Left lobe of liver (tissue), 2 donors: ENCODE measurements at places on chromosomes 1 and 21. TPM values are rescaled to one million over a fixed set of nuclear protein-coding genes. Genes with fewer than 3 reads are reported as not detected.
A peak's percentile ranks its signal among the peaks of the same experiment; 100 is the strongest.

GRCh38 chr1:159845751-159846629 lies 16.5 kb downstream of the VSIG8 start:
- DNase-seq: no peak

- DNase-seq: no peak
Observed at GRCh38 chr1:183226963-183227362, 40.9 kb downstream of the LAMC2 start.

- no peak for DNase-seq
Observed at GRCh38 chr1:84700070-84700469, 9.8 kb upstream of the SSX2IP start.

DNA sequence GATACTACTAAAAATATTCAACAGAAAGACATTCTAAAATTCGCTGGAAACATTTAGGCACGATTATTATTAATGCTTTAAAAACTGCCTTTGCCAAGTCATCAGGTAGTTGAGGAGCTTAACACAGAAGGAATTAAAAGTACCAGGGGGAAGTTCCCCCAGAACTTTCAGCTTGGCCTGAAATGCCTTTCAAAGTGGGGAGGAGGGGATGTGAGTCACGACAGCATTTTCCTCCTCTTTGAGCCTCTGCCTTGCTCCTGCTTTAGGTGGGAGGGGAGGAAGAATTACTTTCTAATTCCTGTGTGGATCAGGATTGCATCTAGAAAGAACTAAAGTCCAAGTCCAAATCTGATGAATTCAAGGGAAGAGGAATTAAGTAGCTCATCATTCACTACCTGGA lies 183.7 kb downstream of the CLIC6 start:
- no peak for DNase-seq

- DNase-seq: no peak
Observed at GRCh38 chr1:16374266-16374665, 7.2 kb downstream of the SZRD1 start.

DNA sequence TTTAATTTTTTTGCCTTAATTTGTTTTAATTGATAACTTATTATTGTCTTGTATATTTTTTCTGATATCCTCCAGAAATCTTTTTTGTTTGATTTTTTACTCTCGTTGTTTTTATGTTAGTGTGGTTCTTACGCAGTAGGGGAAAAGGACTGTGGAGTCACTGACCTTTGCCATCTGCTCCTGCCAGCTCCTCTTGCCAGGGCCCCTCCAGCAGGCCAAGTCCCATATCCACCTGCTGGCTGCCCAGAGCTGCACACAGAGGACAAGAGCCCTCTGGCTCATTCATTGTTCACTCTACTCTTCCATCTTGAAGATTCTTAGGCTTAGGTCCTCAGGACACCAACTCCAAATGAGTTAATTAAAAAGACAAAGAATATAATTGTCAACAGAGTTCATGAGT lies 316.4 kb upstream of the DUSP10 start:
- peak; percentile 88 for DNase-seq

- DNase-seq: no peak
Observed at GRCh38 chr1:67464746-67465145, 34.5 kb upstream of the SERBP1 start.

GRCh38 chr1:192668409-192668983 lies 32.5 kb downstream of the RGS13 start:
- DNase-seq: no peak

DNA sequence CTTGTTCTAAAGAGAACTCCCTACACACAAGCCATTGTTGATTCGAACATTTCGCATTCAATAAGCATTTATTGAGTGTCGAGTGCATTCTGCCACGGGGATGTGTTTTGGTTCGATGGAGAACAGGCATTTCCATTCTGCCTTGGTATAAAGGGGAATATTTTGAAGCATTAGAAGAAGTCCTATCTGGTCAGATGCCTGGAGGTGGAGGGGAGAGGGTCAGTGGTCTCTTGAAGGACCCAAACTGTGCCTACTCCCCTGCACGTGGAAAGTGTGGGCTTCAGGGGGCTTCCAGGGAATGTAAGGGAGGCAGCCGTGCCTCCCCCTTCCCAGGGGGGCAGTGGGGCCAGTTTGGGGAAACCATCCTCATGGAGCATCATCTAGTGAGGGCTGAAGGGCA lies 8.3 kb downstream of the AJAP1 start:
- no peak for DNase-seq

DNA sequence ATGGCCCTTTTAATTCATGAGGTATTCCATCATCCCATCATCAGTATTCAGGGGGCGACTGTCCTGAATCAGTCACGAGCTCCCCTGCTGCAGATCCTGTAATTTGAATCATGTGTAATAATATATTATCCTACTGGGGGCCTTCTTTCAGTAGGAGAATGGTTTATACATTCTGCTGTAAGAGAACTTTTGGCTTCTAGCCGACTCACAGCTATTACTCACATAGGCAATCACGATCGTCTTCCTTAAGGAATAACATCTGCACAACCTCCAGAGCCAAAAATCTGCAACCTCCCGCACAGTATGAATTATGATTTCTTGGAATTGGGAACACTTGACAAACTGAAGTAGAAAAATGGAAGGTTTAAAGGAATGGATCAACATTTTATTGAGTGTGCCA lies 343.0 kb downstream of the USP25 start:
- DNase-seq: no peak

- DNase-seq: no peak
Observed at GRCh38 chr1:16458831-16459230, 18.3 kb downstream of the NECAP2 start.

DNA sequence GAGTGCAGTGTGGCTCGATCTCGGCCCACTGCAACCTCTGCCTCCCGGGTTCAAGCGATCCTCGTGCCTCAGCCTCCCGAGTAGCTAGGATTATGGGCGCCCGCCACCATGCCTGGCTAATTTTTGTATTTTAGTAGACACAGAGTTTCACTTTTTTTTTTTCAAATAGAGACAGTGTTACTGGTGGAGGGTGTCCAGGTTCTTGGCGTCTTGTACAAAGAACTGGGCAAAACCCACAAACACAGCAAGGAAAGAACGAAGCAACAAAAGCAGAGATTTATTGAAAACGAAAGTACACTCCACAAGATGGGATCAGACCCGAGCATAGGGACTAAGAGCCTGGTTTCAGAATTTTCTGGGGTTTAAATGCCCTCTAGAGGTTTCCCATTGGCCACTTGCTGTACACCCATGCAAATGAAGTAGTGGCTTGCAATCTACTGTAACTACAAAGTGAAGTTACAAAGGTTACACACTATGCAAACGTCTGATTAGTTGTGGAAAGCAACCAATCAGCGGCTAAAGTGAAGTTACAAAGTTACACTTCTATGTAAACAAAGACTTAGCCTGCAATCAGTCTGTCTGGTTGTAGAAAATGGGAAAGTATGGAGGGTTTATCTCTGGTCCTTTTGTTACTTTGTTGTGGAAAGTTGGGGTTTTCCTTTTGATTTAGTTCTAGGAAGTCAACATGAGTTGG lies 199.1 kb downstream of the DYRK1A start:
- peak; percentile 66 for DNase-seq

DNA sequence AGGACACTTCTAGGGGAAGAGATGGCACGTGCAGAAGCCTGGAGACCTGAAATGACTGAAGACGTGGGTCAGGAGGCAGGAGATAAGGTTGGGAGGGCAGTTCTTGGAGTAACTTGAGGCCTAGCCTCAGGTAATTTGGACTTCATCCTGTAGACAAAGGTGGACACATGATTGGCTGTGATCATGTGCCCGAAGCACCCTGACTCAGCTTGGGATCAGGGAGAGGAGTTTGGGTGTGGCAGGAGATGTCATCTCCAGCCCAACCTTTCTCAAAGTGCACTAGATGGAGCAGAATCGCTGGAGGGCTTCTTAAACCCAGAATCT lies 1.5 kb downstream of the SLC66A1 start:
- no peak for DNase-seq

- no peak for DNase-seq
Observed at GRCh38 chr1:54069791-54070170, 16.4 kb downstream of the TCEANC2 start.

DNA sequence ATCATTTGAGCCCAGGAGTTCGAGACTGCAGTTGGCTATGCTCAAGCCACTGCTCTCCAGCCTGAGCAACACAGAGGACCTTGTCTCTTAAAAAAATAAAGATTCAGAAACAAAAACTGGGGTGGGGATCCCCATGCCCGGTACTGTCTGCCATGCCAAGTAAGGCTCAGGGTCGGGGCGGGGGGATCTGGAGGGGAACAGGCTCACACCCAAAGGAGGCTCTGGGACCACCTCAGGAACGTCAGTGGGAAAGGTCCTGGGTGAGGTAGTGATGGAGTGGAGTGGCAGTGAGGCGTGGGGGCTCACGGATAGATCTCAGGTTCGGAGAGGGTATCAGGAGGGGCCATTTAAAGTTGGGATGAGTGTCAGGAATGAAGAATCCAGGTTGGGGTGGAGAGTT lies 765 bp upstream of the S100A4 start:
- DNase-seq: no peak

DNA sequence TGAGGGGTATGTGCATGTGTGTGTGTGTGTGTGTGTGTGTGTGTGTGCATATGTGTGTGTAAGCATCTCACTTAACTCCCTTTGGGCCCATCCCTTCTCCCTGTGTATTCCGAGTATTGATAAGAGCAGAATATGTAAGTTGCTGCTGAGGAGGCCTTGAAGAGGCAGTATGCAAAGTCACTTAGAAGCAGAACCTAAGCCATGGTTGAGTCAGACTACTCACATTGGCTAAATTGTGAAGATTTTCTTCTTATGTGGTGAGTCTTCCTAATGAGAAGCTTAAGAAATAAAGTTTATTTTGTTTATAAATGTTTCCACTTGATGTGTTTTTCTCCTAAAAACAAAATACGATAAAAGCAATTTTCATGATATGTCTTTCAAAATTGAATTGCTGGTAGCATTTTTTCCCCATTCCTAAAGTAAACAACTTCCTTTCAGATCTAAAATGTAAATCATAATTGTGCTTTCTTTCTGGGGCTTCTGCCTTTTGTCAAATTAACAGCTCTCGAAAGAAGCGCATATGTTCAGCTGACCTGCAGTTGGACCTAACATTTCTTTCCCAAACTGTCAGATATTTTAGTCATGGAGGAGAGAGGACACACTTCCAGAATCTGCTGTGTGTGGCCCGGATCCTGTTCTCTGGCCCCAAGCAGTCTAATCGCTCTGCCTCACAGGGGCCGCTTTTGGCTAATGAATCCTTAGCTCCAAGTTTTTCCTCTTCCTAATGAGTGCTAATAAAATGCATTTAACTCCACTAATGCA lies 284.0 kb downstream of the DUSP10 start:
- DNase-seq: no peak

DNA sequence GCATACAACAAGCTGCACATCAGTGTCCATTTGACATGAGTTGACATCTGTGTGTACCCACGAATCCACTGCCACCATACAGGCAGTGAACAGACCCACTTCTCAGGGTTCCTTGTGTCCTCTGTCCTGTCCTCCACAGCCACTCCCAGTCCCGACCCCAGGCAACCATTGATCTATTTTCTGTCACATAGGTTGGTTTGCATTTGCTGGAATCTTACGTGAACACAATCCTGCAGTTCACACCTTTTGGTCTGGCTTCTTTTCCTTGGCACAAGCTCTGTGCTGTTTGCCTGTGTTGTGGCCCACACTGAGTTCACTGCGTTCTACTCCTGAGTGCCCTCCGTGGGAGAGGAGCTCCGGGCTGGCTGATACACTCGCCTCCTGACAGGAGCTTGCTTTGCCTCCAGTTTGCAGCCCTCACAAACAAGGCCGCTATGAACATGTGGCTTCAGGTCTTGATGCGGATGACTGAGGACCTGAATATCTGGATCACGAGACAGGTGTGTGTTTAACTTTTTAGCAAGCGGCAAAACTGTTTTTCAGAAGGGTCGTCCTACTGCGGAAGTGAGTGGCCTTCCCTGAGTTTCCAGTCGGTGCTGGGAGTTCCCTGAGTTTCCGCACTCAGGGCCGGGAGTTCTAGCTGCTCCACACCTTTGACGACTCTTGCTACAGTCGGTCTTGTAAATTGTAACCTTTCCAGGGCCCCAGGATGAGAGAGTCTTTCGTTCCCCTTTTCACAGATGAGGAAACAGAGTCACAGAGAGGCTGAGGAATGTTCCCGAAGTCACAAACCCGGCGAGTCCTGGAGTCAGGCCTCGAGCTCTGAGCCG lies 13.0 kb upstream of the COL18A1 start:
- no peak for DNase-seq

GRCh38 chr1:155981266-155982088 lies 3.1 kb upstream of the ARHGEF2 start:
- DNase-seq: no peak

GRCh38 chr1:202014915-202015661 lies 4.7 kb downstream of the ELF3 start:
- DNase-seq: no peak

GRCh38 chr21:42794551-42794950 lies 84.8 kb downstream of the WDR4 start:
- DNase-seq: no peak

DNA sequence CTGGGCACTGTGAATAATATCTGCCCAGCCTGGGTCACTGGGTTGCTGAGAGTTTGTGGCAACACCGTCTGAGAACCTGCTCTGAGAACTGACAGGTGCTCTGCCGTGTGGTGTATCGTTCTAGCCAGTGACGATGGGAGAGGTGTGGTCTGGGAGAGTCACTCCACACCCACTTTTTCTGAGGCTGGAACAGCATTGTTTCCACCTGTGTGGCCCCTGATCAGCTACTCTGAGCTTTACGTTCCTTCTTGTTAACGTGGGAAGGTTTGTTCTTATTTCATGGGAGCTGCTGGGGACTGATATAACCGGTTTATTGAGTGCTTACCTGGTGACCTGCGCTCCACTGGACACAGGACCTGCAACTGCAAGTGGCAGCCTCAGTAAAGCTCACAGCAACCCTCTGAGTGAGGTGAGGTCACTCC lies 34.8 kb upstream of the TENT5C start:
- DNase-seq: peak; percentile 24

DNA sequence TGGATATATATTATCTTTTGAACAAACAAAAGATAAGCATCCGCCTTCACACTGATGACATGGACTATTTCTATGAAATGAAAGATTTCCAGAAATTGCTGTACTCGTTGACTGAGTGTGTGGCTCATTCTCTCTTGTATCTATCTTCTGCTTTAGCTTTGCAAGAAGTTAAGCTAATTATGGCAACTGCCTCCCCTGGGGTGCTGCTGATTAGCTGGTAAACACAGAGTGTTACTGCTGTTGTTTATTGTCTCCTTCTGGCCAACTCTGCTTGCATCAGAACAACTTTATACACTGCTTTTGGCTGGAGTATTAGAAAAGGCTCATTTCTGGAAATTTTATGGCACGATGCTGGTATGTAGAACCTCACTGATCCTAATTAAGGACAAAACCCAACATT lies 95.6 kb upstream of the SNX7 start:
- no peak for DNase-seq

DNA sequence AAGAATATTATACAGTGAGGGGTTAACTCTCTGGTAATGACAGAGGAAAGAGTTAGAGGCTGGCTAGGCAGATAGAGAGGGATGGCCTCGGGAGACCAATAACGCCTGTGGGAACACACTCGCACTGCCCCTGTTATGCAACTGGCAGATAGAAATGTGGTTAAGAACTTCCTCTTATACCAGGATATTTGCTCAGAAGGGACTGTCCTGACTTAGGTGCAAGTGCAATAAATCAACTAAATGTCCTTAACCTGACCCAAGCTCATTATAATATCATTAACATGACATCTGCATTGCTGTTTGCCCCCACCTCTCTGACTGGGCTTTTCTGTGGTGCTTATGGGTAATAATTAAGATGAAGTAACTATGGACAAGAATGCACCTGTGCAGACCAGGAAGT lies 1518.0 kb downstream of the NCAM2 start:
- DNase-seq: no peak

The CD1C gene
- total RNA-seq: not detected

The SLC22A15 gene
- total RNA-seq: 0.23 TPM

The FNBP1L gene
- 9.2 TPM for total RNA-seq

The KISS1 gene
- 0.63 TPM for total RNA-seq

The ACAP3 gene
- 31.9 TPM for total RNA-seq

The LRRC3 gene
- 22.0 TPM for total RNA-seq

The REN gene
- total RNA-seq: 0.20 TPM
